Fibroblast of skin of right biceps (primary cell): ENCODE measurements at places on chromosomes 12 and 14.

DNA sequence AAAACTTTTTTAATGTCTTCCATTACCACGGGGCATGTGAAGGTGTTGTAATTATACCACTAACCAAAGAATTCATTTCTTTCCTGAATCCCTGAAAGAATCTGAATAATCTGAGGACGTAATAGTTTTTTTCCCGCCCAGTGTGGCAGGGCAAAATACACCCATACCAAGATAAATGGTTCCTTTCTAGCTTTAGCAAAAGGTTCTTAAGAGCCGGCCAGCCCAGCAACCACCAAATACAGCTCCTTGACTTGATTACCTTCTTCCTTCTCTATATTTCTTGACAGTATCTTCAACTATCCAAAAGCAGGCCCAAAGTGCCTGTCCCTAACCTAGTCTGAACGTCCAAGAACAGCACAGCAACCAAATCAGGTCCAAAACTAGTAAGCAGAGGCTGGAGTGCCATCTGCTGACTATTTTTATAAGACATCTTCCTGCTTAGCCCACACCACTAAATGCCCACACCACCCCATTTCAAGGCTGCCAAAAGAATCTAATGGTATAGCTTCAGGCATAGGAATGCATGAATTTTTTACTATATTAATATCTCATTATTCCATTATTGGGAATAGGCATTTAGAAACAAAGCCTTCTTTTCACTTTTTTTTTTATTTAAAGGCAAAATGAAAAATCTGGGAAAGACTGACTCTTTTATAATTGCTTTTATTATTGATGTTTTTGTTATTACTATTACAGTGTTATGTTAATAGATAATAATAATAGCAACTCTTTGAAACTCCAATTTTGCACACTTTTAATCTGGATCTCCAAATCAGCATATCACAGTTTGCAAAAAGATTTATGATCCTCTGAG, 524.4 kb downstream of the MED13L start:
- DNase-seq = peak; percentile 75

DNA sequence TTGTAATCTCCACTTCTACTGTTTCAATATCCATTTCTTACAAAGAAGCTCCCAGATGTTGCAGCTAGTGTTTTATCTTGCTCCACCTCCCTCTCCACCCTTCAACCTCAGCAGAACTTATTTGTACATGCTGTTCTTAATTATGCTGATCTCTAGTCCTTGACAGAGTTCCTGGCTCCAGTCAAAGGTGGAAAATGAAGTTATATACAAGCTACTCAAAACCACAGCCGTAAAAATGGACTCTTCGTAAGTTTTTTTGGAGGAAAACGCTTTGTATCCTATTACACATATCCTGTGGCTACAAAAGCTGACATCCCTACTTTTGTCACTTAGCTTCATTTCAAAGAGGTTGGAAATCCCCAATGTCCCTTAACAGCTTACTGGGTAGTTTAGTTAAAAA, 1.3 kb downstream of the CLEC1A start:
- DNase-seq = peak; percentile 15

GRCh38 chr14:77339407-77339806, 18.6 kb downstream of the GSTZ1 start:
- peak; percentile 52 for DNase-seq

GRCh38 chr12:126663304-126664094, 1598.3 kb downstream of the AACS start:
- peak; percentile 5 for DNase-seq

DNA sequence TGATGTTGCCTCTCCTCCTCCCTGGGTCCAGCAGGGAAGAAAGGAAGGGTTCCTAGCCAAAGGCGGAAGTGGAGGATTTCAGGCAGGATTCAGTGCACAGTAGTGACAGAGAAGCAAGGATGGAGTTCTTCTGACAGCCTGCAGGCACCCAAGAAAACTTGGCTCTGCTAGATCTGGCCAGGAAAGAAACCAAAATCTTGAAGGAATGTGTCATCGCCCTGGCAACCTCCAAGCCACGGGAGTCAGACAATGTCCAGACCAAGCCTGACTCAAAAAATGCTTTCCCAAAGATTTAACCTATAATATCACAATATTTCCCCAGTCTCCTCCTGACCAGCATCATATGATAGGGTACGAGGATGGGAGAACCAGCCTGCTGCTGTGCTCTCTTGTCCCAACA, 22.8 kb upstream of the DHRS4 start:
- DNase-seq = peak; percentile 43

DNA sequence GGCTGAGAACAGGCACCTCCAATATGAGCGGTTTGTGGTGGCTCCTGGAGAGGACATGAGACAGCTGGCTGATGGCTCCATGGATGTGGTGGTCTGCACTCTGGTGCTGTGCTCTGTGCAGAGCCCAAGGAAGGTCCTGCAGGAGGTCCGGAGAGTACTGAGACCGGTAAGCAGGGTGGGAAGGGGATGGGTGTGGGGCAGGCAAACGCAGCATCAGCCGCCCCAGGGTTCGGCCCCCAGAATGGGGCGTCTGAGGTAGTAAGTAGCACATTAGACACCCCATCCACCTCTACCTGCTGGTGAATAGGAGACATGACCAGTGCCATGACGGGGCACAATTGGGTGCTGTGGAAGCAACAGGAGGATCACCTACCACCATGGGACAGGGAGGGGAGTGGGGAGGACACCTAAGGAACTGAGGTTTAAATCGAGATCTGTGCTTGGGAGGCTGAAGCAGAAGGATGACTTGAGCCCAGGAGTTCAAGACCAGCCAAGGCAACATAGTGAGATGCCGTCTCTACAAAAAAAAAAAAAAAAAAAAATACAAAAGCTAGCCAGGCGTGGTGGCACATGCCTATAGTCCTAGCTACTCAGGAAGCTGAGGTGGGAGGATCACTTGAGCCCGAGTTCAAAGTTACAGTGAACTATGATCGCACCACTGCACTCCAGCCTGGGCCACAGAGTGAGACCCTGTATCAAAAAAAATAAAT, 25.5 kb downstream of the ITGA7 start:
- no peak for DNase-seq
